ENCODE measurements at places on chromosomes 12 and 14. TPM values are rescaled to one million over a fixed set of nuclear protein-coding genes. Genes with fewer than 3 reads are reported as not detected.
A peak's percentile ranks its signal among the peaks of the same experiment; 100 is the strongest.

DNA sequence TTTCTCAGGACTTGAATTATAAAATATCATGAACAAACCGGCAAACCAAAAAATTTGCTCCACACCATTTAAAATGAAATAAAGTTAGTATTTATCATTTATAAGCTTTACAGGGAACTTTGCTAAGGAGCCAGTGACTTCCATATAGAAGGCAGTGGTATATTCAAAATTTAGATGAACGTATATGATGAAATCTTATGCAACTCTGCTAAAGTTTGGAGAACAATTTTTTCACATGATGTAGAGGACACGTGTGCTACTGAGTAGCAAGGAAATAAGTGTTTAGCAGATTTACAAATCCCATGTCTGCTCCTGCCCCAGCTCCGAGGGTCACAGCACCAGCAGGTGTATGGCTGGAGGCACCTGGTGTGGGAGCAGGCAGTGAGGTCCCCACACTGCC, 70.8 kb upstream of the IFNG-AS1 start:
- DNase-seq = no peak
- no peaks in the 10 kb centered on the region for H3K27me3 ChIP-seq
- no peak overlapping the region for H3K27ac ChIP-seq
- H3K4me1 ChIP-seq = peaks cover 22% of the 10 kb centered on the region
- no peak overlapping the region for H3K4me3 ChIP-seq

GRCh38 chr14:73272393-73272792, 35.1 kb downstream of the PAPLN start:
- no peak overlapping the region for H3K4me3 ChIP-seq
- no peak for DNase-seq
- peaks cover 19% of the 10 kb centered on the region for H3K36me3 ChIP-seq
- H3K27ac ChIP-seq = no peak overlapping the region

DNA sequence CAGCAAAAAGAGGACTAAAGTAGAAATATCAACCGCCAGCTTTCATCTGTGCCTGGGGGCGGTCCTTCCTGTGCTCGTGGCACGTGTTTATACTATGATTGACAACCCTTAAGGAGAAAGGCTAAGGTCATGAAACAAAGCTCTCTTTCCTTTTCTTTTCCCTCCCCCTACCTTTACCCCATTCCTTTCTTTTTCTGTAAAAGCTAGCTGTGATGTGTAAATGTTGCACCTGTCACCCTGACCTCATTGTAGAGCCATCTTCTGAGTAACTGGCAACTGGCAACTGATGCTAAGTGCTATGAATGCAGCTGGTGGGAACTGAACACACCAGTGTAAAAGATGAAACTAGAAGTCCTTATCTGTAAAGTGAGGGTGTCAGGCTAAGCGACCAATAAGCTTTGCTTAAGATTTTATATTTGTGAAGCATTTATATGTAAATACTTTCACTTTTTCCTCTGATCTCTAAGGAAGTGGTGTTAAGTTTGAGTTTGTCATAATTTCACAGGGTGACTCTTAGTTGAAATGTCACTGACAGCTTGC, 102.8 kb upstream of the BCAT1 start:
- no peaks in the 10 kb centered on the region for H3K36me3 ChIP-seq
- H3K27me3 ChIP-seq = no peaks in the 10 kb centered on the region
- no peak overlapping the region for H3K27ac ChIP-seq

- H3K27ac ChIP-seq = no peak overlapping the region
- no peaks in the 10 kb centered on the region for H3K4me1 ChIP-seq
- H3K36me3 ChIP-seq = no peaks in the 10 kb centered on the region
- H3K27me3 ChIP-seq = no peaks in the 10 kb centered on the region
Observed at GRCh38 chr12:66361703-66362102, 59.4 kb downstream of the HELB start.

DNA sequence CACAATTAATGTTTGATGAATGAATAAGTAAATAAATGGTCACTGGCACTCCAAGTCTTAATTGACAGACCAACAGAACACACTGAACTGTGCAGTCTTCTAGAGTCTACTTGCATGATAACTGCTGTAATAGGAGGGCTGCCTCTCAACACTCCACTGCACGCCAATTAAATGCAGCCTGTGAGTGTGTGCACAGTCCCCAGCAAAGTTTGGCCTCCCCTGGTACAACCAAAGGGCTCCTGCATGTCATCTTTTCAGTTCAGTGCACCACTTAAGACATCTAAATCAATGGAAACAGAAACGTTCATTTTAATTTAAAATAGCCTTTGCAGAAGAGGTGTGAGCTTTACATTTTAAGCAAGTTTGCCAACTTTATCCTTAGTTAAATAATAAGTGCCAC, 121.7 kb upstream of the USP15 start:
- DNase-seq = no peak
- no peak overlapping the region for H3K27ac ChIP-seq
- no peaks in the 10 kb centered on the region for H3K4me1 ChIP-seq
- H3K4me3 ChIP-seq = no peak overlapping the region
- H3K27me3 ChIP-seq = no peaks in the 10 kb centered on the region

- peaks cover 17% of the 10 kb centered on the region for H3K4me1 ChIP-seq
- peak overlapping the region; percentile 67 for H3K4me3 ChIP-seq
- peak overlapping the region; percentile 60 for H3K27ac ChIP-seq
- H3K27me3 ChIP-seq = no peaks in the 10 kb centered on the region
- peak; percentile 47 for DNase-seq
- H3K36me3 ChIP-seq = peaks cover 23% of the 10 kb centered on the region
Observed at GRCh38 chr12:49131894-49132461, 783 bp upstream of the TUBA1B start.

- H3K4me1 ChIP-seq = peaks cover 81% of the 10 kb centered on the region
- DNase-seq = peak; percentile 56
Observed at GRCh38 chr12:124508381-124509079, 58.9 kb downstream of the NCOR2 start.

GRCh38 chr12:52913431-52913821, 8.6 kb upstream of the KRT8 start:
- DNase-seq = no peak
- peaks cover 4% of the 10 kb centered on the region for H3K4me1 ChIP-seq
- H3K27me3 ChIP-seq = no peaks in the 10 kb centered on the region
- H3K27ac ChIP-seq = no peak overlapping the region

- no peaks in the 10 kb centered on the region for H3K27me3 ChIP-seq
- H3K4me3 ChIP-seq = no peak overlapping the region
- DNase-seq = peak; percentile 55
Observed at GRCh38 chr14:88838015-88838414, 13.6 kb downstream of the TTC8 start.

GRCh38 chr12:67772267-67773169, 124.0 kb downstream of the DYRK2 start:
- DNase-seq = peak; percentile 75
- H3K4me3 ChIP-seq = no peak overlapping the region
- H3K4me1 ChIP-seq = peaks cover 32% of the 10 kb centered on the region
- no peaks in the 10 kb centered on the region for H3K36me3 ChIP-seq
- H3K27me3 ChIP-seq = no peaks in the 10 kb centered on the region

- H3K27ac ChIP-seq = no peak overlapping the region
- no peaks in the 10 kb centered on the region for H3K36me3 ChIP-seq
- H3K27me3 ChIP-seq = no peaks in the 10 kb centered on the region
Observed at GRCh38 chr12:91565246-91565645, 382.6 kb upstream of the DCN start.

PTGDR gene
- not detected for total RNA-seq

Measured in astrocyte (in vitro differentiated cells and primary cell).